GM10248 (cell line): ENCODE measurements at places on chromosomes 2 and 18.

- DNase-seq = no peak
Measured at GRCh38 chr18:6994056-6994770, 123.4 kb downstream of the LAMA1 start.

DNA sequence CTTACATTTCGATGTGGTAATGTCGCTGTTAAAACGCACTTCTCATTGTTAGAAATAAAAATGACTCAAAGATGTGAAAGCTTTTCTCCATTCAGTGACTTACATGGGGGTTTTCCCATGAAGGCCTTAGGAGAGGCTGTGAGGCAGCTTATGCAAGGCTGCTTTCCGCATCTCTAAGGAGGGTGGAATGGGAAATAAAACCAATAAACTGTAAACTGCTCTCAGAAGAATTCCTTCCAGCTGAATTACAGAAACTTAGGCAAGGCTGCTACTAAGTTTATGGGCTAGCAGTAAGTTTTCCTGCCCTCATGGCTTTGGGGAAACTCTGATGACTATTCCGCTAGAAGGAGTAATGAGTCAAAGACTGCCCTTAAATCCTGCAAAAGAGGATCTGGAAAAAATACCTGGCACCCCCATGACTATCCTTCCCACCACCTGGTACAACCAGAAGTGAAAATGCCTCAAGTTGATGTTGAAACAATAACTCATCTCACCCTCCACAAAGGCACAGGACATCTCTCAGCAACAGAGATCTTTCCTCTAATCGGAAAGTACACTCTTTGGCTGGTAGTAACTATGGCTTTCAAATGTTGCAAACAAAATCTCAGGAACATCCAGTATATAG, 97.7 kb upstream of the SMAD7 start:
- DNase-seq = no peak

DNA sequence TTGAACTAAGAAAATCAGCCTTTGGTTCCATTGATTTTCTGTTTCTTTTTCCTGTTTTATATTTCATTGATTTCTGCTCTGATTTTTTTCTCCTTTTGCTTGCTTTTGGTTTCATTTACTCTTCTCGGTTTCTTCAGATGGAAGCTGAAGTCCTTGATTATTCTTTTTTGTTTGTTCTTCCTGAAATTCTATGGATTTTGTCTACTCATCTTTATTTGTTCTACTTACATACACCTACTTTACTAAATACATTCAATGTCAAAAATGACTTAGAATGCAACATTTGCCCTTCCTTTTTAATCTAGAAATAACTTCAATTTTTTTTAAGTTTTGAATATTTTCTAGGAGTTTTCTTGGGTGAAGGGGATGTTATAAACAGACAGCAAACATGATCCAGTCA, 612.5 kb downstream of the METTL4 start:
- DNase-seq = no peak

- DNase-seq = no peak
Measured at GRCh38 chr2:181430406-181431118, 26.6 kb upstream of the ITGA4 start.

- no peak for DNase-seq
Measured at GRCh38 chr18:59065684-59066083, 74.0 kb upstream of the SEC11C start.

- DNase-seq = no peak
Measured at GRCh38 chr18:74266161-74266560, 25.6 kb downstream of the CYB5A start.

GRCh38 chr18:49648326-49648725, 86.5 kb downstream of the LIPG start:
- no peak for DNase-seq

DNA sequence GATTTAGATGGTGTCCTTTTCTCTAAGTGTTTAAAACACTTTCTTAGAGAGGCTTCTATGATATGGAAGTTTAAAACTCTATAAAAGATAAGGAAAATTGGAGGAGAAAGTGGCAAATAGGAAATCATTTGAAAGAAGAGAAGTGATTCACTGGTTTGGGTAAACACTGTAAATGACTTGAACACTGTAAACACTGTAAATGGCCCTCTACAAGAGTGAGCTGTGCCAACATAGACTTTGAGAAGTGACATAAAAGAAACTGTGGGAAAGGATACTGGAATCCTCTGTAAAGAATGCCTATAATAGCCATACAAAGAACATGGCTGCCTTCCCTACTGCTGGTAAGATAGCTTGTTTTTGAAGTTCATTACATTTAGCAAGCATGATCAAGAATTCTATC, 210.9 kb upstream of the SIX3 start:
- no peak for DNase-seq

DNA sequence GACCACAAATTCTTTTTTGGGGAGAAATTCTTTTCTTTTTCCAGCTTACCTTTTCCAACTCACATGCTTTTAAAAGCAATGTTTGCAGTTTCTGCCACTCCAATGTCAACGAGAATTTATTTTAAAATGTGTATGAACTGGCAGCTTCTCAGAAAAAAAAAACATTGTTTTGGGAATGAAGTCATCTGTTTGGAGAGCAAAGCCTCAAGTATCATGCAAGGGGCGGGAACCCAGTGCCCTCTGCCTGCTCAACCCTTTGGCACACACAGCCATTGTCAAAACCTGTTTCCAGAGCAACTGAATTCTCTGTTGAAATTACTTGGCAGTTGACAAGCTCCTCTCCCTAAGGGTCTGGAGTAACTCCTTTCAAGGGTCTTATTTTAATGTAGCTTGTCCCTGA, 128.5 kb downstream of the QPCT start:
- DNase-seq = no peak

DNA sequence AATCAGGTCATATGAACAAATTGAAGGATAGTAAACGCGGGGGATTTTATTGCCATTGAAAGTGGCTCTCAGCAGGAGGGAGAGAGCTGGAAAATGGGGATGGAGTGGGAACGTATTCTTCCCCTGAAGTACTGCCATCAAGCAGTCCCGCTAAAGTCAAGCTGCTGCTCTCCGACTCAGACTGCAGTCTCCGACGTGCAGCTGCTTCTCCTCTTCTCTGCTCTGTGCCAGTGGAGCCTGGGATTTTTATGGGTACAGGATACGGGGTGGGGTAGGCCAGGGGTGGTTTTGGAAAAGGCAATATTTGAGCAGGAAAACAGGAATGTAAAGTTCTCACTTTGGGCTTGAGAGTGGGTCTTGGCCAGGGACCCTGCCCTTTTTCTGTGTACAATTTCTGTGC, 33.0 kb downstream of the KCTD18 start:
- no peak for DNase-seq

DNA sequence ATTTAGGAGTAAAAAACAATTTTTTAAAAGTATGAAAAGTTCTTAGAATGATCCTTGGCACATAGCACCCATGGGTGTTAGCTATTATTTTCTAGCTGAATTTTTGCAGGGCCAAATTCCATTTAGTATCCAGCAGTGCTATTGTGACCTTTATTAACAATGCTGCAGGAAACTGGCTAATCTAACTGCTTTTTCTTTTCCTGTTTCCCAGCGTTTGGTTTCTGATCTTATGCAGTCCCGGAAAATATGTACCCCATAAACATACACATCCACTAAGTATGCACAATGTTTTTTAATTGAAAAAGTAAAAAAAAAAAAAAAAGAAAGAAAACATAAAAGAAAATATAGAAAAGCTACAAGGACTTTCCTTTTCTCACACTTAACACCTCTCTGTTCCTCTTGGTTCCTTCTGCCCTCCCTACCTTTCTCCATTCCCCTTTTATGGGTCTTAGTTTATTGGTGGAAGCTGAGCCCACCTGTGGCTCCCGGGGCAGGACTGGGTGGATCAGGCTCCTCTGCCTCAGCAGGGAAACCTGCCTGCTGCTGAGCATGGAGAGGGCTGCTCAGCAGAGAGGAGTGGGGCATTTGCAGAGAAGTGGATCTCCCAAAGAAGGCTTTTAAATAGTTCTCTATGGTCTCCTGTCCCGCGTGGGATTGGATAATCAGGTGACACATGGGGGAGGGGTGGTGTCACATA, 9.3 kb upstream of the SLC16A14 start:
- no peak for DNase-seq

DNA sequence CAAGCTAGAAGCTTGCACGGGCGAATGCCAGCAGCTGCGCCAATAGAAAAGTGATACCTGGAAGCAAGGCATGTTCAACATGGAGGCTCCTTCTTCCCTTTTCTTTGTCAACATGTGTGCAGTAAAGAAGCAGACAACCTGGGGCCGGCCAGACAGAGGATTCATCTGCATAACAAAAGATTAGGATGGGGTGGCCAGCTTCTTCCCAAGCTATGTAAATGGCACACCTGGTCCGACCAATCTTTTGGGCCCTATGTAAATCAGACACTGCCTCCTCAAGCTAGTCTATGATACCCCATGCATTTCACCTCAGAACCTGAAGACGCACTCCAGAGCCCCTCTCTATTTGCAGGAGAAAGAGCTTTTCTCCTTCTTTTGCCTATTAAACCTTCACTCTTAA, 66.4 kb upstream of the TGFA start:
- DNase-seq = no peak

GRCh38 chr2:190646780-190647522, 1.9 kb upstream of the NAB1 start:
- DNase-seq = no peak

GRCh38 chr2:220228310-220229006, 601.0 kb downstream of the SLC4A3 start:
- DNase-seq = no peak

DNA sequence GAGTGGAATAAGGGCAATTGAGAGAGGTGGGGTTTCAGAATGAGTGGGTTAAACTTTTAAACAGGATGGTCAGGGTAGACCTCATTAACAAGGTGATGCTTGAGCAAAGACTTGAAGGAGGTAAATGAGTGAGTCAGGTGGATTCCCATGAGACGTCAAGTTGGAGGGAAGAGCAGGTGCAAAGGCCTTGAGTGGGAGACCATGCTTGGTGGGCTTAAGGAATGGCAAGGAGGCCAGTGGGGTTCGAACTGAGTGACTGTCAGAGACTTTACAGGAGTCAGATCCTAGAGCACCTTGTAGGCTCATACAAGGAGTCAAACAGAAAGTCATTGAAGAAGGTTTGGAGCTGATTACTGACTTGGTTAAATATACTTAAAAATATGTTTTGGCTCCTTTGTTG, 284.1 kb downstream of the CYRIA start:
- DNase-seq = no peak

GRCh38 chr2:239839306-239839705, 185.8 kb downstream of the NDUFA10 start:
- DNase-seq = no peak

DNA sequence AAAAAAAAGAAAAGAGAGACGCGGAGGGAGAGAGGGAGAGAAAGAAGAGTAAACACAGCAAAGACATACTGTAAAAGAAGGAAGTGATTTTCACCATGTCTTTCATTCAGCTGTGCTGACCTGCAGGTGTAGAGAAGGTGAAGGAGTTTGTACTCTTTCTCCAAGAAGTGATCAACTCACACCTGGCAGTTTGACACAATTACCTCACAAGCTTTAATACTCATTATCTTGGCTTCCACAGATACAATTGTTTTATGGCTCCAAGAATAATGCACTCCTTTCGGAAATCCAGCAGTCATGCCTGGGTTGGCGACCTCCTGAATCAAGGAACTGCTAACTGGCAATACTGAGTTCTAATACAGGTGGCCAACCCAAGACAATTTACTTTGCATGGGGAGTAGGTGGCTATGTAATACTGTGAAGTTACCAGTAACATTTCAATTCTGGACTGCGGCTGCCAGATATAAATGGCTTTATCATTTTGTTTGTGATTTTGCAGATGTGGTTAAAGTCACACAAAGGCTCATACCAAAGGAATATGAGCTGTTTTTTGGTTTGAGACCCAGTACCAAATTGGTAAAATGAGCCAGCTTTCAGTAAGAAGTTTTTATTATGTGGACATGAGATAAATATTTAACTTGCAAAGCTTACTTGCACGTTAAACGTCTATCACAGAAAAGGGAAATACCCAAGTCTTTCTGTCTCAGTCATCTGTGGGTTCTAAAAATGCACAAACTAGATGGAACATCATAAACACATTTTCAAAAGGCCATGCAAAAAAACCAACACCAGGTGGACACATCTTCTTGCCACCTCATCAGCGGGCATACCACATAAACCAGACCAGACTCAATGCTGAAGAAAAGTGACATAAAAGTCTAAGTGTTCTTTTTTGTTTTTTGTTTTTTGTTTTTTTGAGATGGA, 69.3 kb downstream of the NCKAP5 start:
- DNase-seq = peak; percentile 29

DNA sequence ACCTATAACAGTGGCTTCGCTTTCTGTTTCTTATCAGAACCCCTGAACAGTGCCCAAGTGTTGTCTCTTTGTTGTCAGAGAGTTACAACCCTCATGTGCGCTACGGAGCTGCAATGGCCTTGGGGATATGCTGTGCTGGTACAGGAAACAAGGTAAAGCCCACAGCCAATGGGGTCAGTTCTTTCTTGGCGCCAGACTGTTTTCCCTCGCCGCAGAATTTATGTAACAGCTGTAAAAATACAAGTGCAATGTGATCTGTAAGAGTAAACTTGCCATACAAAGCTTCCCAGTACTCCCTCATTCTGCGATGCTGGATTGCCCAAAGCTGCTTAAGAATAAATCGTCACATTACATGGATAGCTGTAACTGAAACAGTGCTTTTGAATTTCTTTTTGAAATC, 13.9 kb upstream of the HTR2B start:
- DNase-seq = no peak

- no peak for DNase-seq
Measured at GRCh38 chr2:183031911-183032794, 6.1 kb downstream of the NCKAP1 start.

- no peak for DNase-seq
Measured at GRCh38 chr2:235447210-235447609, 46.6 kb upstream of the AGAP1 start.

- no peak for DNase-seq
Measured at GRCh38 chr2:37870829-37871228, 54.3 kb upstream of the RMDN2 start.

DNA sequence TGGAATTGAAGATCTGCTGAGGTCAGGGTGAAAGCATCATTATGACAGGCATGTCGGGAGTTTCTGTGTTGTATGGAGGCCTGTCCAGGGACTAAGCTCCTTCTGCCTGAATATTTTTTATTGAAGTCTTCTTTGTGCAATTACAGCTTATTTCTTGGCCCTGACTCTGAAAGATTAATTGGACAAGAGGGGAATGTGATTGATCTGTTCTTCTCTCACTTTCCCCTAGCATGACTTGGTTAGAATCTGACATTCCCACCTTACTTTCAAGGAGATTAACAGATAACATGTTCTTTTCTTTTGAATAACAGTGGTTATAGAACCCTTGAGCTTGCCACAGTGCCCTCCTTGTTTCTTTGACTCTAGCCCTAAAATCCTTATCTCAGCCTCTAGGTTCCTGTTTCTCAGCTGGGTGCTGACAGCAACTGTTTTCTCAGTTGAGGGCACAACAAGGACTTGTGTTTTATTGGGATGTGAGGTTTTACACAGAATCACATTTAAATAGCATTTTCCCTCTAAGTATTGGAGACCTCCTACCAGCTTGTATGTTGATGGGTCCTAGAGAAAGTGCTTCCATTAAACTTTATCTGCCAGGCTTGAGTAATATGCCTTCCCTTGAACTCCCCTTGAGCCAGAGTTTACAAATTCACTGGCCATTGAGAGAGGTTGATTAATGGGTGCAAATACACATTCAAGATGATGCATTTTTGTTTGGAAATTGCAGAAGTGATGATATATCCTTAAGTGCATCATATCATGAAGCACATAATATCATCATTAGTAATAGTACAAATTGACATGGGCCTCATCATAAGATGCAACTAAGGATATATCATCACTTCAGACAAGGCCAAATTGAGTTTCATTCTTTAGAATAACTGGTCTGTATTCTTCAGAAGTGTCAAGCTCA, 12.5 kb downstream of the TTLL4 start:
- no peak for DNase-seq

- no peak for DNase-seq
Measured at GRCh38 chr2:235055891-235056516, 104.2 kb downstream of the SH3BP4 start.

GRCh38 chr2:218030409-218031195, 27.8 kb upstream of the TNS1 start:
- DNase-seq = peak; percentile 6
